Endodermal cell (in vitro differentiated cells): ENCODE measurements at places on chromosomes 6 and 20. TPM values are rescaled to one million over a fixed set of nuclear protein-coding genes. Genes with fewer than 3 reads are reported as not detected.

- no peak for DNase-seq
Observed at GRCh38 chr6:158408013-158408412, 95.7 kb downstream of the TULP4 start.

- DNase-seq: peak; percentile 85
Observed at GRCh38 chr6:79949233-79949632, 1.9 kb upstream of the ELOVL4 start.

DNA sequence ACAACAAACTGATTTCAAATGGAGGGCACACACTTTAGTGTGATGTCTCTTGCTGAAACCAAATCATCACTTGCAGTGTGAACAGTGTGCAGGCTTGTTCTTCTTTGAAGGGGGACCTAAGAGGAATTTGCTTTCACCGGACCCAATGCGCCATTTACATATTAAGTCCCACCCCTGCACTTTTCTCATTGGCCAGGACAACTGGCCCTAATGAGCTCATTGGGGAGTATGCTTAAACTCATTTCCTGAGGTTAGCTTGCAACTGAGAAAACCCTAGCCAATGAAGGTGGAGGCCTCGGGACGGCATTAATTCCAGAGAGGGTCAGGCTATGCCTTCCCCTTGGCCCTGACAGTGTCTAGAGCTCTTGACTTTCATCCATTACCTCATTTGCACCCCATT, 58.7 kb downstream of the VEGFA start:
- DNase-seq: peak; percentile 78

DNA sequence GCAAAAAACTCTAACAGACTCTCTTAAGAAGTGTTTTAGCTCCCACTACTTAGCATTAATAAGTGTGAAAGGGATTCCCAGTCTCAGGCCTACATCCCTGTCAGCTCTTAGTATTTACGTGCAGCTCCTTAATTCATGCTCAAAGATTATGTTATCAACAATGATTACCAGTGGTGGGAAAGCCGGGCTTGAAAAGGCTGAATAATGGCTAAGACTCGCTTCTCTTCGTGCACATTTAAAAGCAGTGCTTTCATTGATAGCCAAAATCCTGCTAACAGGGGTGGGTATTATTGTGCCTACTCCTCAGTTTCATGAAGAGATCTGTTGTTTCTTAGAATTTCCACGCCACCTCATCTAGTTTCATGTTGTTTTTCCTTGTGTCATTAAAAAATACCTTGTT, 518.8 kb downstream of the GRIK2 start:
- DNase-seq: no peak

- peak; percentile 33 for DNase-seq
Observed at GRCh38 chr6:225121-225721, 67.1 kb upstream of the DUSP22 start.

DNA sequence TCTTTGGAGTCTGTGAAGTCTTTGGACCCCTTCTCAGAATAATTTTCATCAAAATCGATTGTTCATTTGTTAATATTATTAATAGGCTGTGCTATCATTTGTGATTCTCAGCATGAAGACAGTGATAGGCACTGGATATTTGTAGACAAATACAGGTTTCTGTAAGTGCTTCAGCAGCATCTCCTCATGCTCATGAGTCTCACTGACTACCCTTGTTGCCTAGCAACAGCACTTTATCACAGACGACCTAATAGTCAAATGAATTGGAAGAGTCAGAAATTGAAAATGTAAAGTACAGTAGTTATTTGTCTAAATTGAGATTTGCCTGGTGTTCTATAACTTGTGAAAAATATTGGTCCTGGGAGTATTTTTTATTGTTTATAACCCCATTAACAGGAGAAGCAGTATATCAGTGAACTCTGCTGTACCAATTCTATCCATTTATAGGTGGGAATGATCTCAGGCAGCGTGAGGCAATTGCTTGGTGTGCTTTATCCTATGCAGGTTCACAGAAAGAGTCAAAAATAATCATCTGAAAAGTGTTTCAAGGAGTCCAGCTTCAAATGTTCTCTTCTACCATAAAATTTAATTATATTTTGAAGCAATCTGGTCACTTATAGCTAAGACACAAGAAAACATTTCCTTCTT, 684.6 kb downstream of the RFPL4B start:
- DNase-seq: no peak

DNA sequence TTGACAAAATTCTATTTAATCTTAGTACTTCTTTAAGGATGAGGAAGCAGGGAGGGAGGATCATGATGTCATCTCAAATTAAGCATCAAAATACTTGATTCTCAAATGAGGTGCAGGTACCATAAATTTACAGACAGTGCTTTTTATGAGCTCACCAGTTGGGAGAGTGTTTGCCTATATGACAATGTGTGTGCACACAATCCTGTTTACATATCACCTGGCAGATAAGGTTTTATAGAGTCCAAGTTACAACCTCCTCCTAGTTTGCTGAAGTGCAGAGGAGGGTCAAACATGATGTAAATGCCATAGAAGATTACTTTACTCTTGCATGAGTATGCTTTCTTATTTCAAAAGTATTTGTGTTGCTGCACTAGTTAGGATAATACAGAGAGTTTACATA, 6.4 kb downstream of the ATXN1 start:
- no peak for DNase-seq

PCK1 gene
- not detected in 3 replicates for total RNA-seq

BPIFB4 gene
- 0.22 TPM in 1 of 2 replicates, not detected in the other for total RNA-seq

- no peak for DNase-seq
Observed at GRCh38 chr6:52207066-52207465, 20.9 kb downstream of the IL17A start.
